ENCODE measurements at places on chromosomes 12 and 14.
A peak's percentile ranks its signal among the peaks of the same experiment; 100 is the strongest.

DNA sequence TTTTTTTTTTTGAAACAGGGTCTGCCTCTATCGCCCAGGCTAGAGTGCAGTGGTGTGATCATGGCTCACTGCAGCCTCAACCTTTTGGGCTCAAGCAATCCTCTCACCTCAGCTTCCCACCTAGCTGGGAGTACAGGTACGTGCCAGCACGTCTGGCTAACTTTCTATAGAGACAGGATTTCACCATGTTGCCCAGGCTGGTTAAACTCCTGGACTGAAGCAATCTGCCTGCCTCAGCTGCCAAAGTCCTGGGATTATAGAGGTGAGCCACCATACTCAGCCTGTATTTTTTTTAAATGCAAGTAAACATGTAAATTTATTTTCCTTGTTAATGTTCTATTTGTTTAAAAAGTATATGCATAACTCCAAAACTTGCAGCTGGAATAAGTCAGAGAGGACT, 80.4 kb downstream of the EEA1 start:
- DNase-seq = no peak

DNA sequence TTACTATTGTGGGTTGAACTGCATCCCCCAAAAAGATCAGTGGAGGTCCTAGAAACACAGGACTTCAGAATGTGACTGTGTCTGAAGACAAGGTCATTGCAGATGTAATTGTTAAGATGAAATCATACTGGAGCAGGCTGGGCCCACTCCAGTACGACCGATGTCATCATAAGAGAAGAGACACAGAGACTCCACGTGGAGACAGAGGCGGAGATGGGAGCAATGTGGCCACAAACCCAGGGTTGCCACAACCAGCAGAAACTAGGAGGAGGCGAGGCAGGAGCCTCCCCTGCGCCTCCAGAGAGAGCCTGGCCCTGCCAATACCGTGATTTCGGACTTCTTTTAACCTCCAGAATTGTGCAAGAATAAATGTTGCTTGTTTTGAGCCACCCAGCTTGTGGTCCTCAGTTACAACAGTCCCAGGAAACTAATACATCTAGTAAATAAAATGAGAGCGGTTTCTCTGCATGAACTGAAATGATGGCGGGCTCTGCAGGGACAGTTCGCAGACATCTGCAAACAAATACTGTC, 25.7 kb upstream of the FZD10 start:
- no peak for DNase-seq

GRCh38 chr14:73719791-73720190, 5.6 kb upstream of the PNMA1 start:
- no peak for DNase-seq

- peak; percentile 23 for DNase-seq
These were observed 568.3 kb downstream of the TMEM121 start for GRCh38 chr14:106094654-106095189.

GRCh38 chr14:67766035-67766680, 50.2 kb downstream of the ZFYVE26 start:
- no peak for DNase-seq

GRCh38 chr12:96034621-96035282, 635 bp downstream of the LTA4H start:
- DNase-seq = no peak

DNA sequence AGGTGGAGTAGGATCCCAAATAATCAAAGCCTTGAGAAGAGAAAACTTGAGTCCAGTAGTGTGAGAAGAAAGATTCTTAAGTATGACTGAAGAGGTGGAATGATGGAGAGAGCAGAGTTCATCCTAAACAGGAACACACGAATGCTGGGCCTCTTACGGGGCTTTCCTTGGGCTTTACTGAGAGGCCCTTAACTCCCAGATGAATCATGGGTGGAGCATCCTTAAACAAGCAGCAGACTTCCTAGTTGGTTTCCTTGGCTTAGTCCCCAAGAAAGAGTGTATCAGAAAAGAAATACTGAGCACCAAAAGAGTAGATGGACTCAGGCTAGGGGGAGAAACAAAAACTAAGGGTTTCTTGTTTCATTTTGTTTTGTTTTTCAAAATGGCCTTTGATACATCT, 132.5 kb downstream of the GPR135 start:
- no peak for DNase-seq

- DNase-seq = no peak
These were observed 93.1 kb upstream of the EVL start for GRCh38 chr14:99971941-99972747.

- DNase-seq = no peak
These were observed 12.6 kb downstream of the SETD3 start for GRCh38 chr14:99468081-99468480.

DNA sequence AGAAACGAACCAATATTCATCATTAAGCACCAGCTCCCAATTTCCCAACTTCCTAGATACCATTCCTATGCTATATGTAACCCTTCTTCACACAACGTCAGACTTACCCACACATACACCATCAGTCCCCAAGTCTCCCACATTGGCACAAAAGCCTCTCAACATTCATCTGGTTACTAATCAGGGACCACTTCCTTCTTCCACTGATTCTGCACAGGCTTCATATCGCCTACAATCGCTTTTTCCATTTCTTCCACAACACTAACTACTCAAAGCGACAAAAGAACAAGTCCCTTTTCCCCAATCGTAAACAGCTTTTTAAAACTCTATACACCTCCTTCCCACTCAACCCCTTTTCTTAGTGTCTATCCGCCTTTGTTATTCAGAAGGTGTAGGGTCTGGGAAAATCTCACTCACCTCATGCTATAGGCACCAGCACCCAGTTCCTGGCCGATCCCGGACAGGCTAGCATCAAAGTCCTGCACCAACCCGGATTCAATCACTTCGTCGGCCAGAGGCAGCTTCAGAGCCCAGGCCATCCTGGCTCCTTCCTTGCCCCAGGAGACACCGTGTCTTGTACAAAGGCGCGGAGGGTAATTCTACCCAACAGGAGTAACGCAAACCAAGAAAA, 936 bp downstream of the TFCP2 start:
- DNase-seq = no peak

DNA sequence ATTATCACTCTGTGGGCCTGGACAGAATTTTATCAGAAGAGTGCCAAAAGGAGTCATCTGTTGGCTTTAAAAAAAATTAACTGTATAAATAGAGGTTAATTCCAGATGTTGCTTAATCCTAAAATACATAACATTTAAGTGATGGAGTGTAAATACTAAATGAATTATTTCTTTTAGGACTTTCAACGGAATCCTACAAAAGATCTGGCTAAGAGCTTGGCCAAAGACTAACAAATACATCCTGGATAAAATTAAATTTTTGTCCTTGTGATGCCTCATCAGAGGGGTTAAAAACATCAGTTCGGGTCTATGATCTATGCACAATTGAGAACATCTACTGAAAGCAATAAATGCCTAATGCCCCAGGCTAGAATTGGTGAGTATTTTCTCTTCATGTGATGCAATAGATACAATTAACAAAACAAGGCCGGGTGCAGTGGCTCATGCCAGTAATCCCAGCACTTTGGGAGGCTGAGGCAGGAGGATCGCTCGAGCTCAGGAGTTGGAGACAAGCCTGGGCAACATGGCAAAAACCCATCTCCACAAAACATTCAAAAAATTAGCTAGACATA, 49.8 kb upstream of the RAP1B start:
- DNase-seq = no peak

DNA sequence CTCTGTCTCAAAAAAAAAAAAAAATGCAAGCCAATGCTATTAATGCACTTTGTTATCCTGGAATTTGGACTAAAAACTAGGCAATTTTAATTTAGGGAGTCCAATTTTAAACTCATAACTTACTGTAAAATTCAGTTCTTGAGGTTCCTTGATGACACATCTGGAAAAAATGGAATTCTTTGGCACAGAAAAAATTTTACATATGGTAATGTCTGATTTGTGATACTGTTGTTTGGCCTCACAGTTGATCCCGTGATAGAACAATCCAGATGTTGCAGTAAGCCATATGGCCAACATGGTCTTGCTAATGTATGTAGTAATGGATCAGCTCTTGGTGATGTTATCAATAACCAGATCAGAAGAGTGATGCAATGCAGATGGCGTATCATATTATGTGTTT, 1089.8 kb downstream of the FLRT2 start:
- DNase-seq = no peak

GRCh38 chr14:50040401-50040775, 76.0 kb downstream of the VCPKMT start:
- no peak for DNase-seq

DNA sequence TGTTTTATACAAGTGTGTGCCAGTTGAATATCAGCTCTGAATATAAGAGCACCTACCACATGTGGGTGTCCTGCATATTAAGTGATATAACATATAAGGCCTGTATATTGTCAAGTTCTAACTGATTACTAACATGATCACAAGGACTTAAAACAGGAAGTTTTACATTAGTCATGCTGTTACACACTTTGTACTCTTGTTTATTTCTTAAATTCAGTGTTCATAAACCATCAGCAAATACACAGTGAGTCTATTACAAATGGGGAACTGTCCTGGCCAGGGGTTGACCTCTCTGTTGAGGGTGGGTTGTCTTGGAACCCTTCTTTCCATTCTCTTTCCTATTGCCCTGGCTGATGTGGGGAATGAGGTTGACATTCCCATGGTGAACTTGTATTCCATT, 19.1 kb downstream of the HELB start:
- no peak for DNase-seq

DNA sequence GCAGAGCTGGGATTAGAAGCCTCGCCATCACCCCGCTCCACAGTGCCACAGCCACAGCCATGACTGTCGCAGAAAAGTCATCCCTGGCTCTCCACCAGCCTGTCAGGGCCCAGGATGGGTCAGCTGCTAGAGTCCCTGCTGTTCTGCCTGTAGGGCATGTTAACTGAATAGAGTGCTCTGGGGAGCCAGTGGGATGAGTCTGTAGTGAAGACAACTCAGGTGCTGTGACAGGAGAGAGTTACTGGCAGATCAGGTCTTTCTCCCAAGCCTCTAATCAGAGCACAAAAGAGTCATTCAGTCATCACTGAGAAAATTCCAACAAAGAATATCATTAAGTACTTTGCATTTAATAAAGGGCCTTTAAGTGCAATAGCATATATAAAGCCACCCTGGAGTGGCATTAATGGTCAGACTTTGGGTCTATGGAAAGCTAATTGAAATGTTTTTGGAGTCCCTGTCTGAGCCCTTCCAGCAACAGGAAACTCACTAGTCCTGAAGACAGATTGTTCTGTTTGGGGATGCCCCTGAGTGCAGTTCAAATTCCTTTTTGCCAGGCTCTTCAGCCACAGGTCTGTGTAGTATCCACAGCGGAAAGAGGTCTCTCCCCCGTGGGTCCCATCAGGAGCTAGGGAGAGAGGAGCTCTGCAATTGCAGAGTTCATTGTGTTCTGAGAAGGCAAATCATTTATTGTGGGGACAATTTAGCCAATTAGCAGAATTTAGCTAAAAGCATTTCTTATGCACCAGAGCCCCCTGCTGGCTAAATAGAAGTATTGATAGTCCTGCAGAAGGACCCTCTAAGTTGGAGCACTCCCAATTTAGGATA, 45.2 kb upstream of the C14orf132 start:
- no peak for DNase-seq

- DNase-seq = no peak
These were observed 108.2 kb upstream of the SLC38A4 start for GRCh38 chr12:46933947-46934346.

DNA sequence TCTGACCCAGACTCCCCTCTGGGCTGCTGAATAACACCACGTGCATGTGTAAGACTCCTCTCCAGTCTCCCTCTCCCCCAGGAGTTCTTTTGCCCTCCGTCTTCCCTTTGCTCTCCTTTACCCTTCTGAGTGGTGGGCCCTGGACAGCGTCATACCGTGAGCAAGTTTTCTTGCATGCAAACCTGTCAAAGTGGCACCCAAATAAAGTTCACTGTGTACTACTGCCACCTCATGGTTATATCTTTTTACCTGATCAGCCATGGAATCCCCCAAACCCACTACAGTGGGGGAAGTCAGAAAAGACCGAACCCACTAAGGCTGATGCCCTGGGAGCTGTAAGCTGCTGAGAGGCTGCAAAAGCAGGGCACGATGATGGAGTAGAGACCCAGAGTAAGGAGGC, 131.1 kb upstream of the VRK1 start:
- DNase-seq = no peak

DNA sequence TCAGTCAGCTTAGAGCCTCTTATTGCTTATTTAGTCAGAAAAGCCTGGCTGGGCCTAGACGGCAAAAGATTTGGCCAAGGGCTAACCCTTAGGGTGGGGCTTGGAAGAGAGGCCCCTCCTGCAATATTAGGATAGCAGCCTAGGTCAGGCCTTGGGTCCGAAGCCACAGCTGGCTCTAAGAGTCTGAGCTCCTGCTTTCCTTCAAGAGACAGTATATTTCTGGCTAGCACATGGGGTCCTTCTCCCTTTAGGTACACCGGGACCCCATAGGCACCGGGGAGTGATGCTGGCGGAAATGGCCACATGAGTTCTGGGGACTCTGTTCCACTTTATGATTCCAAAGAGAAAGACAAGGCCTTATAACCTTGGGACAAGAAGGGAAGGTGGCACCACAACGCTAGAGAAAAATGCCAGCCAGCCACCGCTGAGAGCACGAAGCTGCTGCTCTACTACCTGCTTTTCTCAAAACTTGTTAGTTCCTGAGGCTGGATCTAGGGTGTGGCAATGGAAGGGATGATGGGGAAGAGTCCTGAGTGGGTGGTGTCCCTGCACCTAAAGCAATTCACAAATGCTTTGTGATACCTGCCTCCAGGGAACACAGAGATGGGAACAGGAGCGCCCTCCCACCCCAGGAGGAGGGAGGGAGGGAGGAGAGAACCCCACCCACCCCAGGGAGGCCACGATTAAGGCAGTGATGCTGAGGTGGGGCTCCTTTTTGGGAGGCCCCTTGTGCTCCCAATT, 3.1 kb upstream of the AVIL start:
- no peak for DNase-seq

- DNase-seq = no peak
These were observed 157.4 kb upstream of the C14orf180 start for GRCh38 chr14:104421892-104422828.

- no peak for DNase-seq
These were observed 232.9 kb downstream of the PCNX1 start for GRCh38 chr14:71140157-71140556.

GRCh38 chr12:110436231-110436630, 13.9 kb downstream of the ARPC3 start:
- no peak for DNase-seq

GRCh38 chr12:130421896-130422295, 84.2 kb downstream of the PIWIL1 start:
- no peak for DNase-seq

DNA sequence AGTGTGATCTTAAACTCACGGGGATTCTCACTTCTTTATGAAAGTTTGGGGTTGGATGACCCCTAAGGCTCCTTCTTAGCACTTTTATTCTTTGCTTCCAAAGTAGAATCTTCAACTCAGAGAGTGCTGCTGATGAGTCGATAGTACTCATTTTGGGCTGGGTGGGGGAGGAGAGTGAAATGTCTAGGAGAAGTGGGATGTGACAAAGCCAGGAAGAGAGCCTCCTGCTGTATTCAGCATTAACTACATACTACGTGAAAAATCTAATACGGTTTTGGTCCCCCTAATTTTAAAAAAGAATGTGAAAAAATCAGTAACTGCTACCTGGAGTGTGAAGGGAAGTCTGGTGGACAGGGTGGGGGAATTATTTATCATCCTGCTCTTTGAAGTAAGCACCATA, 148.3 kb downstream of the SAMD4A start:
- no peak for DNase-seq

GRCh38 chr12:68481181-68481941, 129.3 kb upstream of the RAP1B start:
- DNase-seq = no peak

- no peak for DNase-seq
These were observed 84.3 kb upstream of the TTC7B start for GRCh38 chr14:90900476-90901083.

- no peak for DNase-seq
These were observed 39.6 kb downstream of the MGAT4C start for GRCh38 chr12:86216591-86216990.

- no peak for DNase-seq
These were observed 158.4 kb downstream of the PPM1H start for GRCh38 chr12:62776575-62776974.

All from stimulated activated CD4-positive, alpha-beta T cell treated with anti-CD3 and anti-CD28 coated beads, Interleukin-1b, Interleukin-23, amount 100 ng/mL, for 1 hour (primary cell).